ENCODE measurements at places on chromosomes 3 and 15.

- no peak for DNase-seq
Measured at GRCh38 chr3:40019376-40019775, 210.0 kb downstream of the MYRIP start.

DNA sequence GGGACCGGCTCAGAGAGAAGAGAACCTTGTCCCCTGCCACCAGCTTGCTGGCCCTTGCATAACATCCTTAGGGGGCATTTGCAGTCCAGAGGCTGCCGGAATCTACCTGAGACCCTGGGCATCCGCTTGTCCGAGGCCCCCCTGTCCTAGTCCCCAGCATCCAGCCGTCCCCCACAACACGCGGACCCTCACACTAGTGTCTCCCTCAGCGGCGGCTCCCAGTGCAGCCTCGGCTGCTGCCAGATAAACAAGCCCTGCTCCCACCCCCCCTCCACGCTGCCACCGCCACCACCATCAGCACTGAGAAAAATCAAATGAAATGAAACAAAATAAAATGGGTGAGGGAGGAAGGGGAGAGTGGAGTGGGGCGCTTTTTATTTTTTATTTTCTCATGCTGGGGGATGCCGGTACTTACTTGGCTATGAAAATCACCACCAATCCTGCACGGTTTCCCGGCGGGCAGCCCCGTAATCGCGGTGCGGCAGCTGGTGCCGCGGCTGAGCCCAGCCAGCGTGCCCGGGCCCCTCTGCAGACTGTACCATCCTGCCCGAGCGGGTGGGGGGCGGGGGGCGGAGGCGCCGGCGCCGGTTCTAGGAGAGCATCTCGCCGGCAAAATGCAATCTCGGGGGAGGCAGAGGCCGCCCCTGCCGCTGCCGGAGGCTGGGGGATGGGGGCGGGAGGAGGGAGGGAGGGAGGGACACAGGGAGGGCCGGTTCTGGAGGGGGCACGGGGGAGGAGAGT, at the start of gene ATP2B2:
Gene ATP2B2 (minus strand): TSS at position 537 of the 741 bp plus-strand sequence. CDS start 56,043 bp downstream, outside the sequence.
- DNase-seq: no peak

GRCh38 chr15:55588070-55588814, at the start of gene PYGO1:
TSS of gene PYGO1 (minus strand) at chr15:55588345. CDS start at chr15:55587883, 462 bp downstream.
- DNase-seq: peak; percentile 61

GRCh38 chr15:58622877-58623276, 126.6 kb downstream of the ADAM10 start:
- DNase-seq: no peak

DNA sequence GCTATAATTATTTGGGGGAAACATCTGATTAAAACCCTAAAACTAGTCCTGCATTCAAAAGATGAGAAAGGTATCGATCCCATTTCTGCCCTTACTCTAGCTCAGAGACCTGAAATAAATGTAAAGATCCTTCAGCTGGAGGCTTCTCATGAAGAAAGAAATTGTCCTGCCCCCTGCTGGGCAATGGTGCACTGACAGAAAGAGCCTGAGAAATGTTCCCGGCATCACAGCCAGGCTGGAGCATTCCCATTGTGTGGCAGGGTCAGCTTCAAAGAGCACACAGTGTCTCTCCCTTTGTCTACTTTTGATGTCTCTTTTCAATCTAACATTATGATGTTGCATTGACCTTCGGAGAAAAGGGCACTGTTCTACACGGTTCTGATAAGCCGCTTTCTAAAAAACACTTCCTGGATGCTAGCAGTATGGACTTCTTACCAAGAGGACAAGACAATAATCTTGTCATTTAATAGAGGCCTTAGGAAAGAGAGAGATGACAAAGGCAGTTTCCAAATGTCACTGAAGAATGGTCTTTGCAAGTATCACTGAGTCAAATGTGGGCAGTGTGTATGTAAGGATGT, 287.5 kb downstream of the MAGI1 start:
- peak; percentile 25 for DNase-seq

GRCh38 chr3:77500721-77501120, 460.8 kb downstream of the ROBO2 start:
- no peak for DNase-seq

- no peak for DNase-seq
Measured at GRCh38 chr15:65660927-65661326, 39.2 kb downstream of the SLC24A1 start.

DNA sequence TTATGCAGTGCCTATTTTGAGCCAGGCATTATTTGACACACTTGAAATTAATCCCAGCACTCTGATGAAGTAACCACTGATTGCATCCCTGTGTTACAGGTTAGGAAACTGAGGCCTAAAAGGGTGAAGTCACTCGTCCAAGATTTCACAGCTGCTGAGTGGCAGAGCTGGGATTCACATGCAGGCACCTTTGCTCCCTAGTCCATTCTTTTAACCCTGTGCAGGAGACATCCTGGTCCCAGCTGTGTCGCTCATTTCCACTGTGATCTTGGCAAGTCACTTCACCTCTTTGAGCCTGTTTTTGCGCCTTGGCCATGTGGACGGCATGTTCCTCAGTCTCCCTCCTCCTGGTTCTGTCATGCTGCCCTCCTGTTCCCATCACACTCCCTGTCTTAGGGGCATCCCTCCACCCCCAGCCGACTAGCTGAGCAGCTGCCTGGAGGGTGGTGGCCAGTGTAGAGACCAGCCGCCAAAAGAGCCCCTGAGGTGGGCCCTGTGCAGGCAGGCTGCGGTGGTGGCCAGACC, 70.6 kb downstream of the SMAD6 start:
- no peak for DNase-seq

GRCh38 chr3:187025254-187025655, 94.9 kb downstream of the ST6GAL1 start:
- no peak for DNase-seq

GRCh38 chr15:60400944-60401343, 3.2 kb upstream of the ANXA2 start:
- no peak for DNase-seq

GRCh38 chr15:81819924-81820635, 225.7 kb downstream of the MEX3B start:
- DNase-seq: no peak

- DNase-seq: no peak
Measured at GRCh38 chr3:172383306-172383796, 64.9 kb downstream of the GHSR start.

DNA sequence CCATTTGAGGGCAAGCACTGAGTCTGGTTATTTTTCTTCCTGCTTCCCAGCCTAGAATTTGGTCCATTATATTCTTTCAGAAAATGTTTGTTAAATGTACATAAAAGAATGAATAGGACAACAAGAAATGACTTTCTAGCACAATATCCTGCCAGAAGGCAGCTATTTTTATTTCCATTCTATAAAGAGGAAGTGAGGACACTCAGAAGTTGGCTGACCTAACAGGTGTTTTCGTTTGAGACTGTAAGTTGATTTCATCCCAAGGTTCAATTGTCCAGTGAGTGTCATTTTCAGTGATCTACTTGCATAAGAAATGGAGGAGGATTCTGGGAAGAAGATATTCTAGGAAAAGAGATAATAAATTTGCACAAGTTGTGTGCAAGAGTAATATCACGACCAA, 191.9 kb upstream of the POU1F1 start:
- no peak for DNase-seq

DNA sequence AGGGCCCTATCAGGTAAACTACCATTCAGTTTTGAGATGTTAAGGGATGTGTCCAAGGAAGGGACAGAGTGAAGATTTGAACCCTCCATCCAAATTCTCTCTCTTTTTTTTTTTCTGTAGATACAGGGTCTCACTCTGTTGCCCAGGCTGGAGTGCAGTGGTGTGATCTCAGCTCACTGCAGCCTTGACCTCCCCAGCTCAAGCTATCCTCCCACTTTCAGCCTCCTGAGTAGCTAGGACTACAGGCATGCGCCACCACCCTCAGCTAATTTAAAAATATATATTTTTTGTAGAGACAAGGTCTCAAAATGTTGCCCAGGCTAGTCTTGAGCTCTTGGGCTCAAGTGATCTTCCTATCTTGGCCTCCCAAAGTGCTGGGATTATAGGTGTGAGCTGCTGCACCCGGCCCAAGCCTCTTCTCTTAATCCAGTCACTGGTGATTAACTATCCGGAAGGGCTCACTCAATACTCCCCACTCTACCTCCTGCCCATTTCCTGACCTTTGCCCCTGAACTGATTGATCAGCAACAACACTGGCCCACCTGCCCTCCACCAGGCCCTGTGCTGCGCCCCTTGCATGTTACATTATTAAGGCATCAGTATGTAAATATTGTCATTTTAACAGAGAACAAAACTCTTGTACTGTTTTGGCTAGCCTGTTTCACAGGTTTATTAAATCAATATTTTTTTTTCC, 164.7 kb downstream of the CTNNB1 start:
- DNase-seq: no peak

DNA sequence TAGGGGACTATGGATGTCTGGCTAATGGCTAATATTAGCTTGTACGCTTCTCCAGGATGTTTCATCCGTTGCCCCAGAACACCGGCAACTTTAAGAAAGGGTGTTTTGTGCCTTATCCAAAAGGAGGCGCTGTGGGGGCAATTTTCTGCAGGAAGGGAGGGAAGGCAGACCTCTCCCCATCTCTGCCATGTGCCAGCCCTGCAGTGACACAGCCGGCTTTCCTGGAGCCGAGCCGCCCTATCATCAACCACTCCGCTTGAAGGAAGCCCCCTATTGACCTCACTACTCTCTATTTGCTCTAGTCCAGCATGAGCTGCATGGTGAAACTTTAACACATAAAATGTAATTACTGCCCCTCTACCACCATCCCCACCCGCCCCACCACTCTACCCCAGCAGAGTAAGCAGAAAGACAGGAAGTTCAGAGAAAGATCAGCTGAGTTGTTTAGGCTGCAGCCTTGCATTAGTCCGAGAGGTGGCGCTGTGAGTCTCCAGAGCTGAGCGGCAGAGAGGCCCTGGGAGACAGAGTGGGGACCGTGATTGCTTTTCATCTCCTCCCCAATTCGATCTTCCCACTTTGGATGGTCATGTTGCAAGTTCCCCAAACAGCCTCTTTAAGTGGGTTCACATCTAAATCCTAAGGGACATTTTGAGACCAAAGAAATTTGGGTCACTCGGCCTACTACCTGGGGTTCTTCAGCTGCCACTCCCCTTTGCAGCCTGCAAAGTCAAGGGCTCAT, 24.5 kb upstream of the RAD18 start:
- peak; percentile 53 for DNase-seq

- DNase-seq: peak; percentile 27
Measured at GRCh38 chr15:70559265-70560239, 203.8 kb downstream of the UACA start.

- DNase-seq: no peak
Measured at GRCh38 chr3:100210772-100211135, 50.0 kb upstream of the TBC1D23 start.

- DNase-seq: no peak
Measured at GRCh38 chr3:153640689-153641665, 479.0 kb downstream of the RAP2B start.

DNA sequence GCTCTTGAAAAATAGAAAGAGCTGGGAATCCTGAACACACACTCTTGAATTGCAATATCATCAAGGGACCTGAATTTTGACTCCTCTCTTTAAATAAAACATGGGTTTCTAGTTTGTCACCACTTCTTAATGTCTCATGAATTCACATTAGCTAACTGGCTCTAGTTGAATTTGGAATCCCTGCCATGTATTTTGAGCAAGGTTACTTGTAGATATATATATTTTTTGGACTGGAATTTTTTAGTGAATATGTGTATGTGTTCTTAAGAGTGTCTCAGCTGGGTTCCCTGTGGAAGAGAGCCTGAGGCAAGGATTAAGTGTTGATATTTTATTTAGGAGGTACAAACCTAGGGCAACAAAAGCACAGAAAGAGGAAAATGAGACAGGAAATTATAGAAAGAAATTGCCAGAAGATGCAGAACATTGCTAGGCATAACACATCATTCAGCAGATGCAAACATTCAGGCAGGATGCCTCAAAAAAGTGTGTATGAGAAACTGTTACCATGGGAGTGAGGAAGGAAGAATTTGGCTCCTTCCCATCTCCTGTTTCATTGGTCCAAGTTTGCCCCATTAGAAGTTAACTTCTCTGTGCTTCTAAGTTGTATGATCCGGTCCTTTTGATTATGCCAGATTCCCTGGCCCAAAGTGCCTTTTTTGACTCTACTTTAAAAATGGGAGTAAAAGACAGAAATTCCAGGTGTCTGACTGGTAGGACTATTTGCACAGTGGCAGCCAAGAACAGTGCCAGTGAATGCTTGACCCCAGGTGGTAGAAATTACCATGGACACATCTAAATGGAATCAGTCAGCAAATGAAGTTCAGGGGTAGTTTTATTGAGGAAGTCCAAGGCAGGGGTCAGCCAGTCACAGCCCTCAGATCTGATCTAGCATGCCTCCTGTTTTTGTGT, 253.7 kb upstream of the TGFBR2 start:
- DNase-seq: no peak

DNA sequence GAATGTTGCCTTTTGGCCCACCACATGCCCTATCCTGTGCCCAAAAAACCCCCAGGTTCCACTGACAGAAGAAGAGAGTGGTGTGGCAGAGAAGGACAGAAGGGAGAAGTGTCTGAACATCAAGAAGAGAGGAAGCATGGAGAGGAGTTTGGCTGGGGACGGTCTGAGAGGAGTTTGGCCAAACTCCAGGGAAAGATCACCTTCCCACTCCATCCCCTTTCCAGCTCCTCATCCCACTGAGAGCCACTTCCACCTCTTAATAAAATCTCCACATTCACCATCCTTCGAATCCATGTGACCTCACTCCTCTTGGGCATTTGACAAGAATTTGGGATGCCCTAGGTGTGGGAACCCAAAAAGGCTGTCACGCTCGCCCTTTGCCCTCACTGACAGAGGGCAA, 311.6 kb upstream of the GRM7 start:
- no peak for DNase-seq

DNA sequence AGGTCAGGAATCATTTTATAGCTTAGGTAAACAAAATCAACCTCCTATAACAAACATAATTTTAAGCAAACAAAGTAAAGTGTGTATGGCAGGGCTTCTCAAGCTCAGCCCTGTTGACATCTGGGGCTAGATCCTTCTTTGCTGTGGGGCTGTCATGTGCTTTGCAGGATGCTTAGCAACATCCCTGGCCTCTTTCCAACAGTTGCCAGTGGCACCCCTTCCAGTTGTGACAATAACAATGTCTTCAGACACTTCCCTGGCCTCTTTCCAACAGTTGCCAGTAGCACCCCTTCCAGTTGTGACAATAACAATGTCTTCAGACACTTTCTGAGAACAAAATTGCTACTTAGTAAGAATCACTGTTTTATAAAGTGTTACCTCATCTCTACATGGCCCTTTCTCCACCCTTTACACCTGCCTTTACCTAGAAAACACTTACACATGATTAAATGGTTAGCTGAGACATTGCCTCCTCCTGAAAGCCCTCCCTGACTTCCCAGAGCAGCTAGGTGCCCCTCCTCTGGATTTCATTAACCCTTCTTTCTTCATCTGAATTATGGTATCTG, 194.0 kb upstream of the LMCD1 start:
- DNase-seq: no peak

DNA sequence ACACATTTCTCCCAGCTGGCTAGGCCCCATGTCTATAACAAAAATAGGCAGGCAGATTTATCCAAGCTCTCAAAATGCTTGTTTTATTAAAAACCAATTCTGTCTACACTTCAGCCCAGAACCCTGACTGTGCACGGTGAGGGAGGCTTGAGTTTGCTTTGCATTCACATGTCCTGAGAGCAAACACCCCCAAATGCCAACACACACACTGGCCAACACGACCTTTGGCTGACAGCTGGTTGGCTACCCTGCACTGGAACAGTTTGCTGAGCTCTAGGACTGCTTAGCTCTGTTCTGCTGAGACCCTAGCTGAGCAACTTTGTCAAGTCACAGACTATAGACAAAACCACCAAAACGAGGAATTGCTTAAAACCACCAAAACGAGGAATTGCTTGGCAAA, 3.6 kb downstream of the STIMATE start:
- DNase-seq: no peak

GRCh38 chr3:48436477-48436787, 3.5 kb downstream of the CCDC51 start:
- DNase-seq: no peak

- no peak for DNase-seq
Measured at GRCh38 chr3:138646513-138646912, 37.9 kb downstream of the FAIM start.

All from left ventricle myocardium inferior (tissue), 1 donor.